Hepatocyte (in vitro differentiated cells): ENCODE measurements at places on chromosomes 4 and X.
A peak's percentile ranks its signal among the peaks of the same experiment; 100 is the strongest.

DNA sequence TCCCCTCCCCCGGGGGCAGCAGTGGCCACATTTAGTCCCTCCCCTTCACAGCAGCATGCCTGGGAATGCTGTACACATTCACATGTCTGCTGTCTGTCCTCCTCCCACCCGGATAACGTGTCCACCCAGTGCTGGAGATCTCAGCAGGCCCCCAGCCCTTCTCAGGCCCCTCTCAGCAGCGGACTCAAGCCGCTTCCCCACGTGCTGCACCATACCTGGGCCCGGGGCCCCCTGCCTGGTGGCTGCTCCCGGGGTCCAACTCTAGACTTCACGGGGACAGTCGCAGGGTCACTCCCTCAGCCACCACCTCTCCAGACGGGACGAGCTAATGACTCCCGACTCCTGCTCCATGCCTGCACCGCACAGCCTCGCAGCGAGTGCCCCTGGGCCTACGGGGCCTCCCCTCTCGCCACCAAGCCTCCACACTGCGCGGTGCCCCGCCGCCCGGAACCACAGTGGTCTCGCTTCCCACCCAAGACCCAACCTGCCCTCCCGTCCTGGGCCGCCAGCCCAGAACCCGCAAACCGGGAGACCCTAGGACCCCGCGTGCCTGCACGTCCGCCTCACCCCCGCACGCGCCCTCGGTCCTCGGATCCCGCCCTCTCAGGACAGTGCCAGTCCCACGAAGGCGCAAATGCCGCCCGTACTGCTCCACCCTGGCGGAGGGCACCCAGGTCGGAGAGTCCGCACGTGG lies 1.3 kb upstream of the PCGF3 start:
- DNase-seq = no peak

DNA sequence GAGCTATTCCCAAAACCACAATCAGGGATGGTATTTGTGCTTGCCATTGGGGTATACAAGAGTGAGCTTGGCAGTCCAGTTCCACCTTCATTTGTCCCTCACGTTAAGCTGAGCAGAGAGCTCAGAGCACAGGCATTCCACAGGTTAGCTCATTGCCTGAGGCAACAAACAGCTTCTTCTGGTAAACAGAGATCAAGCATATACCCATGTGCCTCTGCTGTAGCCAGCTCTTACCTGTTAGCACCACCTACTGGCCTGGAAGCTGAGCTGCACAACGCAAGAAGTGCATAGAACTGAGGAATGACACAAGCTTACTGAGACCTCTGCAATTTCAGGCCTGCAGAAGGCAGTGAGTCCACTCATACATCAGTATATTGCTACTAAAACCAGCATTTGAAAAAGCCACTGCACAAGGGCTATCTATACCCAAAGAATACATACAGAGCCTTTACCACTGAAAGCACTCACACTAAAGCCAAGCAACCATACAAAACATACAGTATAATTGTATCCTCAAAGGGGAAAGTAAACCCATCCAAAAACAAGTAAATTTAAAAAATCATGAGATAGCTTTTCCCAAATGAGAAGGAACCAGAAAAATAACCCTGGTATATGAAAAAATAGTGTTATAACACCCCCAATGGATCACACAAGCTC lies 258.3 kb upstream of the GABRA2 start:
- peak; percentile 68 for DNase-seq

GRCh38 chr4:114263233-114263632 lies 283.8 kb upstream of the ARSJ start:
- no peak for DNase-seq

GRCh38 chr4:8173492-8174242 lies 15.1 kb upstream of the ABLIM2 start:
- no peak for DNase-seq

DNA sequence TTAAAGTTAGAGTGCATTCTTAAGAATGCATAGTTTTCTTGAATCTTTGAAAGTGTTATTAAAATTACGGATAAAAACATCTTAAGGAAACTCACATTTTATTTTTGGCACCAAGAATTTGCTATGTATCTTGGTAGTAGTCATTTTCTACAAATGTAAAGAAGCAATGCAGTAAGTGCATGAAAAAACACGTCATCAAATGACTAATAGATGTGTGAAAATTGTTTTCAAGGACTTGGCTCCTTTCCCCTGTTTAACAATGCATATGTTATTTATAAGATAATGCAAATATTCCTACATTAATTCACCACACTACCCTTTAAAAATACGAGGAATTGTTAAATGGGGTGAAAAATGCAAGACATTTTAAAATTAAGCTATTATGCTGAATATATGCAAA lies 461.2 kb upstream of the PCDH7 start:
- DNase-seq = no peak

DNA sequence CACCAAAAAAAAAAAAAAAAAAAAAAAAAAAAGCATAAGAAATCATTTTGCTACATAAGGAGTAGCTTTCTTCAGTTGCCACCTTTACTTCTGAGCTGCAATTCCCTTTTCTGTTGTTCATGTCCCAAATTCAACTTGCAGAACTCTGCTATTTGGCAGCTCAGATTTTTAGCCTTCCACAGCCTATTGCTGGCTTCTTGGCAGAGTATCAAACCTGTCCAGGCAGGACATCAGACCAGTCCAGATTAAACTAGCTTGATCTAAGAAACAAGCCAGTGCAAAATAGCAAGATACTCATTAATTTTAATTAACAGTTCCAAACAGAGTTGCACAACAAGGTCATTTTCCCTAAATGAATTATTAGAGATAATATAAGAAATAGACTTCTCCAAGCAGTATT lies 123.6 kb upstream of the NR3C2 start:
- DNase-seq = no peak

GRCh38 chr4:158538176-158538575 lies 16.5 kb downstream of the RXFP1 start:
- no peak for DNase-seq

- no peak for DNase-seq
Observed at GRCh38 chr4:148984951-148985350, 542.7 kb upstream of the NR3C2 start.

DNA sequence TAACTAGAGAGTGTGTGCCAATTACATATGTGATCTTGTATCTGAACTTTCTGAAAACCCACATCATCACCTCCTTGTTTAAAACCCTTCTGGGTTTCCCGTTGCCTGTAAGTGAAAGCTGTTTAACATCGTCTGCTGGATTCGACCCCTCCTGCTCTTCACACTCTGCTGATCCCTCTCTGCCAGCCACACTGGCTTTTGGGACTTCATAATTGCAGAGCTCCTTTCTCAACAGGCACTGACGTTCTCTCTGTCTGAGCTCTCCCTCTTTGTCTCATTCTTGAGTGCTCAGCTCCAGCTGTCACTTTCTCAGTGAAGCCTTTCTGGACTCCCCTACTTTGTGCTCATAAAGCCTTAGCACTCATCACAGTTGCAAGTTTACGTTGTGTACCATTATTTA lies 153.9 kb downstream of the CEP135 start:
- no peak for DNase-seq

DNA sequence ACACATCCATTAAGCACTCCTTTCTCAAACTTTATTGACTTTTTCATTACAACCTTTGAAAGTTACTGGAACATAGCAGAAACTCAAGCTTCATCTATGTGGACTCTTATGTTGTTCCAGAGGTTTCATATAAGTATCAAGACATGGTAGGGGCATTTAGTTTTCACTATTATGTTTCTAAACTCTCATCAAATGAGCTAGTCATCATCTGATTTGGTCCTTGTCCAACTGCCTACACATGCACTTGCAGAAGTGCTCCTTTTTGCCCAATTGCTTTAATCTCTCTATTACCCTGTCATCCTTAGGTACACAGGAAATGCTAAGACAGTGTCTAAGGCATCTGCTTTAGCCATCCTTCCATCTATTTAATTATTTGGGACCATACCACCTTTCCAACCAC lies 42.2 kb upstream of the EPGN start:
- no peak for DNase-seq

DNA sequence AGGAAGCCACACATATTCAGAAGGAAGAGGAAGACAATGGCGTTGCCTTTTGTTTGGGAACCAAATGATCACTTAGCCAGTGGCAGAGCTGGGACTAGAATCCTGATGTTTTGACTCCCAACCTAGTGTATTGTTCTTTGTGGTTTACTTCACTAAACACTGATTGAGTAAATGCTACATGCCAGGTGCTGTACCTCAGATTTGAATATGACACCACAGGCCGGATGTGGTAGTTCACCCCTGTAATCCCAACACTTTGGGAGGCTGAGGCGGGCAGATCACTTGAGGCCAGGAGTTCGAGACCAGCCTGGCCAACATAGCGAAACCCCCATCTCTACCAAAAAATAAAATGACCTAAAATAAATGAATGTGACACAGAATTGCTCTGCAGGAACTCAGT lies 8.4 kb downstream of the NDUFA1 start:
- no peak for DNase-seq

DNA sequence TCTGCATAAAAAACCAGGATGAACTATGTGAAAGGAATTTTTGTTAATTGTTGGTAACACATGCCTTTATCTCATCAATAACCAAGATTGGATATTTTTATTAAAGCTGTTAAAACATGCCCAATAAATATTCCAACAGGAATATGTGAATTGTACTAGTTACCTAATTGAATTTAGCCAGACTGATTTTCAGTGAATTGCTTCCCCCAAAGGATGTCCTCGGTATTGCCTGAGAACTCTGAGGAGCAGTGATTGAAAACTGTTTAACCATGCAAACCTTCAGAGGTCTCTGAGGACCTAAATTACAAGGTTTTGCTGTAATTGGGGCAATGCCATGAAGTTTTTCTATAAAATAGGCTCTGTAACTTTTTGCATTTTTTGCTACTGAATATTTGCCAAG lies 66.6 kb downstream of the BLTP1 start:
- DNase-seq = peak; percentile 4

DNA sequence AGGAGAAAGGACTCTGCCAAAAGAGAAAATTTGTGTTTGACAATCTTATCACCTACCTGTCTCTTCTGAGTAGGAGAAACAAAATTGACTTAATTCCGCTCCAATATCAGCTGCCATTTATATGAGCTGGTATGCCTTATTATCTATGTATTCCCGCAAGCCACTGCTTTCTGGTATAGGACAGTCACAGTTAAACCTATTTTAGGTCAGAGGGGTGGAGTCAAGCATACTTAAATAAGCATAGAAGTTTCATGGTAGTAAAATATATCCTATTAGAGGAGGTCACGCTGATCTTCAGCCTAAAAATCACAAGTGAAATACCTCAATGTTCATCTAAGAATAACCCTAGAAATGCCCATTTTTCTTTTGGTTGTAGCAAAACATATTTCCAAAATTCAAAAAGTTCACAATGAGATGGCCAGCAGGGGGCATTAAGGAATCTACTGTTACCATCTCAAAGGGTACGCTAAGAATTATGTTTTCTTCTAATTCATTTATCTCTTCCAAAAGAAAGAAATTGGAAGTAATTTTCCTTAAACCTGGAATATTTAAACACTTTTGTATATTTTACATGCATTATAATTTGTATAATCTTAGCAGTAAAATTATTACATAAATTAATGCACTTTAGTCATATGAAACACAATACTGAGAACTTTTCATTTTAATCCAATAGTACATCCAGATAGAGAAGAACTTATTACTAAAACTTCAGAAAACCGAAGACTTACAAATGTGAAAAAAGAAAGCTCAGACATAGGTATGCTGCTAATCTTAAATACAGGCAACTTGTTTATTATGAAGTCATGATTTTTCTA lies 10.5 kb downstream of the PPAT start:
- DNase-seq = peak; percentile 54
